Hepatocyte (in vitro differentiated cells): ENCODE measurements at places on chromosomes 2 and 18. TPM values are rescaled to one million over a fixed set of nuclear protein-coding genes. Genes with fewer than 3 reads are reported as not detected.
A peak's percentile ranks its signal among the peaks of the same experiment; 100 is the strongest.

DNA sequence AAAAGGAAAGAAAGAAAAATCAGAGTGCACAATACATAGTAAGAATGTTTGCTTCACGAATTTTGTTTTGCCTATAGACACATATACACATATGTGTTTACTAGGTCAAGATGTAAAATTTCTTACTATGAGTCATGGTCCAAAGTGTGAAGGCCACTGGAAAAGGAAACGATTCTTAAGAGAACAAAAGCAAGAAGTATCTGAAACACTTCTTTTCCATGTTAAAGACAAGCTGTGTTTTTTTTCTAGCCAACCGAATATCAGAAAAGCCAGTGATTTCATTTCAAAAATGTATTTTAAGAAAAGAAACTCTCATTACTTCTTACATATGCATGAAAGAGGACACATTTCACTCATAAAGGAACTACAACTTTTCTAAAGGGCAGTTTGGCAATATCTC lies 24.9 kb downstream of the PECR start:
- peak; percentile 18 for DNase-seq

DNA sequence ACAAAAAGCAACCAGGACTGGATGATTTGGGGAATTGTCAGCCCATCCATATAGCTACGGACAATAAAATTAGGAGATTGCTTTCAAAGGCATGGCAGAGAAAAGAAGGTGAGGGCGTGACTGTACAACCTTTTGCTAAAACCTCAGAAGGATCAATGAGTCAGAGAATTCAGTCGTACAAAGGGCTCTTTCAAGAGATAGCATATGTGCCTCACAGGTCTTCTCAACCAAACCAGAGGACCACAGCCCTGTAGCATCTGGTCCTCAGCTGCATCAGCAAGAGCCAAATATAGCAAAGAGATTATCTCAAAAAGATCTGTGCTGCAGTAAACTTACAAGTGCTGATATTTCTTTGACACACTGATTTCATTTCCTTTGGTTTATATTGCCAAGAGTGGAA lies 149.9 kb upstream of the RAB6C start:
- no peak for DNase-seq

GRCh38 chr18:62499263-62499650 lies 23.6 kb upstream of the ZCCHC2 start:
- no peak for DNase-seq

GRCh38 chr2:33673937-33674336 lies 74.8 kb upstream of the FAM98A start:
- DNase-seq, result peak; percentile 10

GRCh38 chr2:143524119-143524553 lies 394.9 kb downstream of the ARHGAP15 start:
- no peak for DNase-seq

- no peak for DNase-seq
These were observed 26.6 kb upstream of the ITGA4 start for GRCh38 chr2:181430406-181431118.

DNA sequence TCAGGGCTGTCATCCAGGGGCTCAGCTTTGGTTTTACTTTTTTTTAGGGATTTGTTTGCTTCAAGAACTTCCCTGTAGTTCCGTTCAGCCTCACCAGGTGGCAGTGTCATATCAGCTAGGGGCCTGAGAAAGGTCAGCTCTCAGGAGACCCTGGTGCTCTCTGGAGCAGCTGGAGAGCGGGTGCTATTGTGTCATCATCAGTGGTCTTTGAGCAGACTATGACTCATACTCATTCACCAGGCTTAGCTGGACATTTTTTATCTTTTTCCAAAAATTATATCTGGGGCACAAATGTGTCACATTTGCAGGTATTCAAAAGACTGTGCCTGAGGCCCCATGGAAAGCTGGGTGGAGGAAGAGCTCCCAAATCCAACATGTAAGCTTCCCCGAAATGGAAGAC lies 24.4 kb downstream of the ZNF892 start:
- DNase-seq, result peak; percentile 55

DNA sequence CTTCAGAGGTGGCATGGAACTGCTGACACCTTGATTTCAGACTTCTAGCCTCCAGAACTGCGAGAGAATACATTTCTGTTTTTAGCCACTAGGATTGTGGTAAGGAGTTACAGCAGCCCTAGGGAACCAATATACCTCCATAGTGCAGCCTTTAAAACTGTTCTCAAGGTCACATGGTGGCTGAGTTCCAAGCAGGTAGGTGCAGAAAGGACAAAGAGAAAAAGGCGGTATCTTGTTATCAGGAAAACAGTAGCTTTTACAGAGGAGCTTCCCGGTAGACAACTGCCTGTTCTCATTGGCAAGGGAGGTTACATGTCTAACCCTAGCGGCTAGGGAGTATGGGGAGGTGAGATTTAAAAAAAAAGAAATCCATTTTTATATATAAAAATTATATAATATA lies 96.2 kb upstream of the BCL2L11 start:
- no peak for DNase-seq

GRCh38 chr18:48455555-48456478 lies 46.6 kb upstream of the ZBTB7C start:
- peak; percentile 49 for DNase-seq

- DNase-seq, result no peak
These were observed 62.4 kb upstream of the ACVR1 start for GRCh38 chr2:157938556-157938955.

- no peak for DNase-seq
These were observed 5.6 kb downstream of the BCL11A start for GRCh38 chr2:60547841-60548240.

DNA sequence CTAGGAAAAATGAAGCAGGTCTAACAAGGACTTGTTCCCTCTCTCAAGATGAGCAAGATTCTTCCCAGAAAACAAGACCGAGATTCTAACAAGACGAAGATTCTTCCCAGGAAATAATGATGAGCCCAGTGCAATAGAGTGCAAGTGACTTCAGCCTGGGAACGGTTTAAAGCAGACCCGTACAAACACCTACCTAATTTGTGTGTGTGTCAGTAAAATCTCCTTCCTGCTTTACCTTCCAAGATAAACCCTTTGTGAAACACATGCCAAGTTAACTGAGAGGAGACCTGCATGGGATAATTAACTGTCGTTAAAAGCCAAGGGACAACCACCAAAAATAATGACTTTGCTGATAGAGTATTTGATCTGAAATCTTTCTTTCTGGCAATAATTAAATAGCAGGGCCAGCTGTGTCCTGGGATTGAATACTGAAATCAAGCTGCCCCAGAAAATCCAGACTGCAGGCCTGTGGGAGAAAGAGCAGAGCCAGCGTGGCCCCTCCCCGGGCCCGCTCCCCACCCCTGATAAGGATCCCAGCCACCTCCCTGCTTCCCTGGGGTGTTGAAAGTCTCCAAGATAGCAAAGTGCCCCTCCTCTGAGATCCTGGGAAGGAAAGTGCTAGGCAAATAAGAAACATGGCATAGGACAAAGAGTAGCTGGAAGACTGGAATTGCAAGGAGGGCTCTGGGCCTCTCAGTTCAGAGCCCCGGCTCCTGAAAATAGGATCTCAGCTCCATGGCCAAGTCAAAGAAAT lies 145.5 kb downstream of the CYP26B1 start:
- peak; percentile 5 for DNase-seq

DNA sequence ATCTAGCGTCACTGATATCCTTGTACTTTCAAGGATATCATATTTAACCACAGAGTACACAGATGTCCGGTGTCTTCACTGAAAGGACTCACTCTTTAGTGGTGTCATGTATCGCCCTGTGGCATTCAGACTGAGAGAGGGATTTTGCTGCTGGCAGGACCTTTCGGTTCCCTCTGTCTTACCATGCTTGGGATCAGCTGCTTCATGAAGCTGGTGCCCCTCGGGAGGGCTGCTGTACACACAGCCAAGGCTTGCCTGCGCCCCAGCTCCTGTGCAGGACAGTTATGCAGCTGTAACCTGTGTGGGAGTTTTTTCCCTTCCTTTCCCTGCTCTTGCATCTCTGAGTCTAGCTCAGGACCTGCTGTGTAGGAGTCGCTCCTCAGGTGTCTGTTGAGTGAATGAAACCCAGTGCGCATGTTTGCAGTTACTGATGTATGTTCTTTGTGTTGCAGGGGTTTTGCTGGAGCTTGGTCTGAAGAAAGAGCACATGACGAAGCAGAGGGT lies 64.4 kb downstream of the GREB1 start:
- DNase-seq, result no peak

GRCh38 chr18:78920456-78921138 lies 59.0 kb upstream of the SALL3 start:
- DNase-seq, result no peak

DNA sequence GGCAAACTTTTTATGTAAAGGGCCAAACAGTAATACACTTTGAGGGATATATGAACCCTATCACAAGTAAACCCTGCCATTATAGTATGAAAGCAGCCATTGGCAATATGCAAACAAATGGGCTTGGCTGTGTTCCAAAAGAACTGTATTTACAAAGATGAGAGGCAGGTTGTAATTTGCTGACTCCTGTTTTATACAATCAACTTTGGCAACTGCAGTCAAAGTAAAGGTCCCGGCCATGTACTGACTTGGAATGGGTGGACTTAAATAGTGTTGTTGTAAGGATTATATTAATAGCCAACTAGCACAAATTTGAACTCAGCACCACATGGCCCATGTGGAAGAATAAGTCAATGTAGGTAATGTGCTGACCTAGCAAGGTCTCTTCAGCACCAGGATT lies 223.4 kb downstream of the WDPCP start:
- DNase-seq, result peak; percentile 6

The FAM168B gene
- total RNA-seq, result 116 and 123 TPM in 2 replicates

The CLEC4F gene
- not detected in 2 replicates for total RNA-seq

The REG3A gene
- total RNA-seq, result 1.2 and 1.6 TPM in 2 replicates

The GRHL1 gene
- 10.0 and 10.9 TPM in 2 replicates for total RNA-seq

The EMX1 gene
- total RNA-seq, result 0.12 and 1.2 TPM in 2 replicates

The RBM43 gene
- total RNA-seq, result 3.8 and 4.6 TPM in 2 replicates

The KRTCAP3 gene
- total RNA-seq, result 11.4 and 19.3 TPM in 2 replicates

The ZNF512 gene
- total RNA-seq, result 27.7 and 30.7 TPM in 2 replicates

The ANKRD36 gene
- 15.6 TPM in 2 replicates for total RNA-seq

The COL3A1 gene
- total RNA-seq, result 5,479 and 8,329 TPM in 2 replicates

The QPCT gene
- total RNA-seq, result 2.0 TPM in 1 of 2 replicates, not detected in the other
